Right ventricle myocardium inferior (tissue), 1 donor: ENCODE measurements at places on chromosomes 1 and 21.

DNA sequence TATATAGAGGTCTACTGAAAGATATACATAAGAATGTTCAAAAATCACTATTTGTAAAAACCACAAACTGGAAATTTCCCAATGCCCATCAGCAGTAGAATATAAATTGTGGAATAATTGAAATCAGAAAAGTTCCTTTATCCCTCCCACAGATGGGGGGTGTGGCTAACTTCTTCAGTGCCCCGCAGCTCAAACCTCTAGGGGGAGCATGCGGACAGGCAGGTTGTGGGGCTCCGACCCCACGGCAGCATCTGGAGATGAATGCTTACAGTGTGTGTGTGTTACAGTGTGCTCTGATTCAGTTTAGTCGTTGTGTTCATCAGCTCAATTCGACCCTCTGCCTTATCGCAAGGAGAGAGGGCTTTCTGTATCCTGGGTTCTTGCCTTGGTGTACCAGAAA lies 262.1 kb upstream of the LRRC7 start:
- DNase-seq = no peak

DNA sequence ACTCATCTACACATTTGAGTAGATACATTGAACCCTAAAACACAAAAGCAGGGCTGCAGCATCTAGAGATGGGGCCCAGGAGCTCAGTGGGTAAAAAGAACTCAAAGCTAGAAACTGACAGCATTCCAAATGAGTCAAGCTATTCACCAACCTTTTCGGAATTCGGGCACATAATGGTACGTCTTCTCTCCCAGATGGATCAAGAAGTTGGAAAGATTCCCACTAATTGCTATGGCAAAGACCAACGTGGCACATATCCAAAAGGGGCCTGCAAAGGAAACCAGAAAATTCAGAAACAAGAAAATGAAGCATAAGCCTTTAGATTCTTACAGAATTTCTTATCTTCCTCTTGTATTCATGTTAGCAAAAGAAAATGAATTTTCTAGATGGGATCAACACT lies 18.4 kb downstream of the YIPF1 start:
- DNase-seq = no peak

- no peak for DNase-seq
These were observed 4.5 kb downstream of the TMEM125 start for GRCh38 chr1:43274125-43274803.

GRCh38 chr21:25560891-25561290 lies 46.4 kb downstream of the MRPL39 start:
- no peak for DNase-seq

GRCh38 chr21:29951911-29952310 lies 12.1 kb upstream of the GRIK1 start:
- DNase-seq = no peak

DNA sequence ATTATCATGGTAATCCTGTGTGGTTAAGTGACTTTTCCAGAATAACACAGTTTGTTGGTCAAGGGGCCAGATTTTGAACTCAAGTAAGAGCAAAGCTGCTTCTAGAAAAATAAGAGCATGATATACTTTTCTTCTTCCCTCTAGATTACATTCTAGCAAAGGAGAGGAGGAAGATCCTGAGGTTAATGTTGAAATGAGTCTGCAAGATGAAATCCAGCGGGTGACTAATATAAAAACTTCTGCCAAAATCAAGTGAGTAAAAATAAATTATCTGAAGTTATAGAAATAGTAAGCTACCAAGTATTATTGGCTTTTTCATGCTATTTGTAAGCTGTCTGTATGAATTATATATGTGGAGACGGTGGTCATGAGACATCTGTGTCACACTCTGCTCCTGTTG lies 12.8 kb downstream of the WDR3 start:
- no peak for DNase-seq

GRCh38 chr1:93676427-93676826 lies 5.2 kb downstream of the BCAR3 start:
- no peak for DNase-seq

GRCh38 chr21:23067672-23068071 lies 2069.5 kb downstream of the NCAM2 start:
- DNase-seq = no peak

- DNase-seq = peak; percentile 20
These were observed 14.6 kb downstream of the ARHGEF10L start for GRCh38 chr1:17553975-17554700.

GRCh38 chr1:236451796-236452373 lies 57.8 kb downstream of the EDARADD start:
- no peak for DNase-seq

GRCh38 chr1:231151811-231152210 lies 10.0 kb upstream of the TRIM67 start:
- no peak for DNase-seq

DNA sequence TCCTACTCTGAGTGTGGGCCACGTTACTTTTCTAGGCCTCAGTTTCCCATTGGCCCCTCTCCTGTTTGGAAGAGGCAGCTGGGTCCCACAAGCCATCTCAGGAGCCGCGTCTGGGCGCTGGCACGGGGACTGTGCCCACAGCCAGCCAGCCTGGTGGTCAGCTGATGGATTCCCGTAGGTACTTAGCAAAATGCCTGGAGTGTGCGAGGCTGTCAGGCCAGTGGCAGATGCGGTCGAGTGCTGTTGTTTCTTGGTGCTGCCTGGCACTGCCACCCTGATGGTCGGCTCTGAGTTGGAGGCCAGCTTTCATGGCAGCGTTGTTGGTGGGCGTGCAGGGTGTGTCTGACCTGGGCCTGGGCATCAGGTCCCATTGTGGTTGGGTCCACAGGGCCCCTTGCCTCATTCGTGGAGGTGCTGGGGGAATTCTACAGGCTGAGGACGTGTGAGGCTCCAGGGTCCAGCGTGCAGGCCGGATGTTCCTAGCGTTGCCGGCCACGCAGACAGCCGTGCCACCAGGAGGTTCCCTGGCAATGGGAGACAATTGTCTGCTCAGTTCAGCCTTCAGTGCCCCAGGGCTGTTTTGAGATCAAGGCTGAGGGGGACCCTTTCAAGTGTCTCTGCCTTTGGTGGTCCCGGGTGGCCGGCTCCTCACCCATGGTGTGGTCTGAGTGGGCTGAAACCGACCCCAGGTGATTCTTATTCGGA lies 20.9 kb downstream of the SKI start:
- peak; percentile 50 for DNase-seq

- DNase-seq = no peak
These were observed 83.0 kb downstream of the RYR2 start for GRCh38 chr1:237124856-237125462.

DNA sequence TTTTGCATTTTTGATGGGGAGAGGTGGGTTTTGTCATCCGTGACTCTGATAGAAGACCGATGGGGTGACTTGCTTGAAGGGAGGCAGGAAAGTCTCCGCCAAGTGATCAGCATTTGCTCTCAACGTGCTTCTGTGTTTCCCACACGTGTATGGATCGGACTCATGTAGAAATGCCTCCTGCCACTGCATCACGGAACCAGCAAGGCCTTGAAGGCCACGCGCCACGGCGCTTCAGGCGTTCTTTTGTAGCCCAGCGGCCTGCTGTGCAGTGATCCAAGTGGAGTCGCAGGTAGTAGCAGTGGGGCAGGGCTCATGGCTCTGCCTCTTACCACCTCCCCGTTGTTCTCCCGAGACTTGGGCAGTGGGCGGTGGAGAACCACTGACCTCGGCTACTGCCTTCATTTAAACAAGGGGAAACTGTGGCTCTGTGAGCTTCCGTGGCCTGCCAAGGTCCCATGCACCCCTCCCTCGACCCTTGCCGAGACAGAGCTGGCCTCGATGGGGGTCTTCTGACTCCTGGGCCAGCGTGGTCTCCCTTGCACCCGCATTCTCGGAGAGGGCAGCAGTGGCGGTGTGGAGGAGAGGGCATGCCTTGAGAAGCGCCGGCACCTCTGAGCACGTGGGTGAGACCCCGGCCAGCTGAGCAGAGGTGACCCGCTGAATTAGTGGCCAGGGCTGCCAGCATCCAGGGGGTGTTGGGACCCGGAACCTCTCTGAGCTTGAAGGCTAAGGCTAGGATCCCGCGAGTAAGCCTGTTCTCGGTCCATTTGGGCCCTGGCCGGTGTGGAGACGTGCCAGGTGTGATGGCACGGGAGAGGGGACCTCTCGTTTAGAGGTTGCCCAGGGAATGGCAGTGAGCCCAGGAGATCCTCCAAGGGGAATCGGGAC lies 46.1 kb upstream of the ABCG1 start:
- DNase-seq = no peak

GRCh38 chr21:35225573-35225972 lies 176.5 kb upstream of the RUNX1 start:
- no peak for DNase-seq

DNA sequence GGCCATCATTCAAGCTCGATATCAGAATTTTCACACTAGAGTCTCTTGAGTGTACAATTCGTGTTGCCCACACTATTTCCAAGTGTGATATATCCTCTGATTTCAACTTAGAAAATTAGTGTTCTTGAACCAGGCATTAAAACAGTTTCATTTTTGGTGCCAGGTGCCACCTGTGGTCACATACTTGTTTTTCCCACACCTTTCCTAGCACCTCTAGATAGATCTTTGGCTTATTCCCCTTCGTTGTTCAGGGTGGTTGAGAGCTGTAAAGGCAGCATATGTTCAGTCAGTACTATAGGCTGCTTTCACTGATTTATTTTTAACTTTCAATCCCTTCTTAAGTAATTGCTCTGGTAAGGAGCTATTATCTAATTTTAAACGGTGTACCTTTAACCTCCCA lies 131.1 kb downstream of the NEK7 start:
- no peak for DNase-seq

- no peak for DNase-seq
These were observed 23.5 kb upstream of the C1QA start for GRCh38 chr1:22612671-22613571.

GRCh38 chr1:109824349-109825115 lies 60.8 kb upstream of the EPS8L3 start:
- no peak for DNase-seq

DNA sequence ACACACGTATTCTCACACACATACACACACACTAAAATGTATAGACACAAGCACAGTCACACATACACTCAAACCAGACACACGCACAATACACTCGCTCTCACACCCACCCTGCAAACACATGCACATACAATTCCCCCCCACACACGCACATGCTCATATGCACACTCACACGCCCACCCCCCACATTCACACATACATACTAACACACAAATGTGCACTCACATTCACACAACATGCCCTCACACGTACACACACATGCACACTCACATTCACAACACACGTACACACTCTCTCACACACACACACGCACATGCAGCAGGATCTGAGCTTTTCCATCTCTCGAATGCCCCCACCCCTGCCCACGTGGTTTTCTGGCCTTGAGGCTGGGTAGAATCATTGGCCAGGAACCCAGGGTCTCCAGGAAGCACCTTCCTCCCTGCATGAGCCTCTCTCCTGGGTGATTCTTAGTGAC lies 589.7 kb downstream of the PTPRU start:
- no peak for DNase-seq

- no peak for DNase-seq
These were observed 199.0 kb downstream of the URB2 start for GRCh38 chr1:229825042-229825441.

- DNase-seq = no peak
These were observed 5.8 kb downstream of the LRRC8D start for GRCh38 chr1:89826594-89826993.

GRCh38 chr1:117137281-117137855 lies 15.8 kb upstream of the TRIM45 start:
- no peak for DNase-seq

DNA sequence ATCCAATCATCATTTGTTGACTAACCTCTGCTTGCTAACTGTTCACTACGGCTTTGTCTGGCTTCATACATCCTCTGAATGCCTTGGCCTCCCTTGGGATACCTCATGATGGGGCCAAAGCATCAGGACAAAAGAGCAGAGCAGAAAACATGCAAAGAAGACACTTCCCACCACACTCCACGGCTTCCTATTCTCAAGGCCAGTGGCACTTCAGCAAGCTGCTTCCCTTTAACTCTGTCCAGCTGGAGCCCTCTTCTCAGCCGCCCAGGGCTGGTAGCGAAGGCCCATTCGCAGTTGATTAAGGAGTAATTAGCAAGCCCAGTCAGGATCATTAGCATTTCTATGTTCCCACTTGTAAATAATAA lies 224.3 kb upstream of the FGGY start:
- DNase-seq = no peak

DNA sequence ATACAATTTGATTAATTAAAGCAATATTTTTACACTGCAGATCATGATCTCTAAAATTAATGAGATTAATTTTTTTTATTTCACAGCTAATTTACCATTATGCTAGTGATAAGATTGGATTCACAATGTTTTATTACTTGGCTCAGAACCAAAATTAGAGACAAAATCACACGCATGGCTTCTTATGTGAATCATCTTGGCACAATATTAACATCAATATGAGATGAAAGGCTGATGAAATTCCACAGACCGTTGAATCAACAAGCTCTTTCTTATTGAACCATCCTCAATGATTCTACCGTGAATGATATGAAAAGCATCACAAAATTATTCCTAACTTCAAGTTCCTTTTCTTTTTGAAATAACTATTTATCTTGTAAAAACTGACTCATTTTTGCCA lies 544.9 kb downstream of the KCNT2 start:
- no peak for DNase-seq

DNA sequence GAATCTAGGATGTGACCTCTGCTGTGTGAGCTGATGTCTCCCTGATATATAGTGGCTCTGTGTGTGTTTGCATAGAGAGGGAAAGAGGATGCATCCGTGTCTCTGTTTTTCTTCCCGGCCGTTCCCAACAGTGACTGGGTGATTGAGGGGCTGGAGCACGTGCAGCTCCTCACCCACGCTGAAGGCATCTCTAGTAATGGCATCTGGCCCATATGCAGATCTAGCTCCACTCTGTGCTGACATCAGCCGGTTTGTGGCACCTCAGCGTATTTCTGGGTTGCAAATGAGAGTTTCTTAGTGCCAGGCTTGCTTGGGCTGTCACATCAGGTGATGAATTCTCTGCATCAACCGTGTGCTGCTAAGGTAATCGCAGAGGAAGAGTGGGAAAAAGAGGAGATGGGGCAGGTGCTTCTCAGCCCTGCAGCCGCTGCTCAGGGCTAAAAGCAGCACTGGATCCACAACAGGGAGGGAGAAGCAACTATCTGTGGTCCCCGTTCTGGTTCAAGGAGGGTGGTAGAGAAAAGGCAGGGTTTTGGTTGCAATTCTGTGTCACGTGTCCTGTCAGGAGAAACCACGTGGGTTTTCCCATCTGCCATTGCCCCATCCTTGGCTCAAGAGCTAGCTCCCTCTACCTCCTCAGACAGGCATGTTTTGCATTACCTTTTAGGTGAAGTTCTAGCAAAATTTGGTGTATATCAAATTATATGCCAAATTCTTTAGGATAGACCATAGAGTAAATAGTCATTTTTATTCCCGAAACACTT lies 282.9 kb downstream of the PBX1 start:
- DNase-seq = peak; percentile 50
